Stromal cell of bone marrow (primary cell): ENCODE measurements at places on chromosomes 7 and 10.

DNA sequence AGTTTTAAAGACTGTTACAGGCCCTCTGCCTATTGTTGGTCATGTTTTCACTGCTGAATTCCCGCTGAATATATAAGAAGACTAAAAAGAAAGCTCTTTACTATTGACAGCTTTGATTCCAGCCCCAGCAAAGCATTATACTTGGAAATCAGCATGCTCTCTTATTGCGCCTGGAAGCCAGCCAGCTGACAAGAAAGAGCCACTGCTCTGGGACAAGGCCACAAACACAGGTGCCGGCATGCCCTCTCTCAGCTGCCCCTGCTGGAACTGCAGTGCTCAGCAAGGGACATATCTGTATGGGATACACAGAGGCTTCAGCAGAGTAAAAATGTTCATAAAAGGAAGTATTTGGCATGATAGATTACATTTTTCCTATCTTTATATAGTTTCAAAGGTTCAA is 523.9 kb downstream of the ADRA2A start:
- DNase-seq = no peak

GRCh38 chr10:19629567-19629966 is 186.7 kb upstream of the PLXDC2 start:
- peak; percentile 83 for DNase-seq

GRCh38 chr10:31757386-31757791 is 171.2 kb downstream of the ARHGAP12 start:
- no peak for DNase-seq

DNA sequence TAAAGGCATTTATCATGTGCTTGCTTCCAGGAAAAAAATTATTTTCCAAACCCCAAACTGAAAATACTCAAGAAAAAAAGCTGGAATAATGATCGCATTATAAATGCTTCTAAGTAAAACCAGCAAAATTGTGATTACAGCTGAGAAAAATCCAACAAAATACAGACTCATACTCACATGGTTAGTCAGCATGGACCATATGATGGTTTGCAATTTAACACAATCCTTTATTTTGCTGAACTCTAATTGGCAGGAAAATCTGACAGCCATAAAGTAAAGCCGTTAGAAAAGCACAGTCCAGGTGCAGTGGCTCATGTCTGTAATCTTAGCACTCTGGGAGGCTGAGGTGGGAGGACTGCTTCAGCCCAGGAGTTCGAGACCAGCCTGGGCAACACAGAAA is 59.6 kb downstream of the BRI3 start:
- peak; percentile 72 for DNase-seq

DNA sequence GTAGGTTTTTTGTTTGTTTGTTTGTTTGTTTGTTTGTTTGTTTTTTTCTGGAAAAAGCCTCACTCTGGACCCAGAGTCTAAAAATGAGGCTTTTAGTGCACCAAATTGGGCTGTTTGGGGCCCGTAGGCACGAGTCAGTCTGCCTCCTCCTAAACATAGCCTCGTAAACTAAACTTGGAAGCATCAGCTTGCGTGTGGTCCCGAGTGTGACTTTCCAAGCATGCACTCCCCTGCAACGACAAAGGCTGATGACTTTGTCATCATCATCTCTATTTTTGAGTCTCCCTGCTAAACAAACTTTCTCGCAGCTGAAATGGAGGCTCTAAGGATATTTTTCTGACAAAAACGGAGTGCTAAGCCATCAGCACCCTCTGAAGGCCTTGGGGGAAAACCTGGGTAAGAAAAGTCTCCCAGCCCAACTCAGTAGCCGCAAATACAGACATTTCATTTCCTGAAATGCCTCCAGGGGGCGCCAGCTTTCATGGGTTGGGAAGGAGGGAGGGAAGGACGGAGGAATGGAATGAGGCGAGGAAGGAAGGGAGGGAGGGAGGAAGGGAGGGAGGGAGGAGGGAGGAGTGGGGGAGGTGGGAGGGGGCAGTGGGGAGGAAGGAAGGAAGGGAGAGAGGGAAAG is 245.9 kb downstream of the KCNMA1 start:
- peak; percentile 81 for DNase-seq

GRCh38 chr7:100516135-100516812 is 22.7 kb upstream of the AGFG2 start:
- DNase-seq = peak; percentile 80

DNA sequence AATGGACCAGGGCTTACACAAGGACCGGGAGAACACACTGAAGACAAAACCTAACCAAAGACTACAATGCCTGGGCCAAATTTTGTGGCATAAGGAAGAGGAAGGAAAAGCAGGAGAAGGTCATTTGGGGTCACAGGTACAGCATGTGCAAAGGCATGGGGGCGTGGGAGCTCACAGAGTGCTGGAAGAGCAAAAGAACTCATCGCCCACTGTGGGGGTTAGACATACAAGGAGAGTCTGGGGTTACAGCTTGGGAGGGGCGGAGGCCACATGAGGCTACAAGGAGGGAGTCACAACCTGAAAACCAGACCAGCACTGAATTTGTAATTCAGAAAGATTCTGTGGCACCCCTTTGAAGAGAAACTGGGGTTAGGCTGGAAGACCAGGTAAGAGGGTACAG is 9.7 kb downstream of the PUS7 start:
- no peak for DNase-seq

DNA sequence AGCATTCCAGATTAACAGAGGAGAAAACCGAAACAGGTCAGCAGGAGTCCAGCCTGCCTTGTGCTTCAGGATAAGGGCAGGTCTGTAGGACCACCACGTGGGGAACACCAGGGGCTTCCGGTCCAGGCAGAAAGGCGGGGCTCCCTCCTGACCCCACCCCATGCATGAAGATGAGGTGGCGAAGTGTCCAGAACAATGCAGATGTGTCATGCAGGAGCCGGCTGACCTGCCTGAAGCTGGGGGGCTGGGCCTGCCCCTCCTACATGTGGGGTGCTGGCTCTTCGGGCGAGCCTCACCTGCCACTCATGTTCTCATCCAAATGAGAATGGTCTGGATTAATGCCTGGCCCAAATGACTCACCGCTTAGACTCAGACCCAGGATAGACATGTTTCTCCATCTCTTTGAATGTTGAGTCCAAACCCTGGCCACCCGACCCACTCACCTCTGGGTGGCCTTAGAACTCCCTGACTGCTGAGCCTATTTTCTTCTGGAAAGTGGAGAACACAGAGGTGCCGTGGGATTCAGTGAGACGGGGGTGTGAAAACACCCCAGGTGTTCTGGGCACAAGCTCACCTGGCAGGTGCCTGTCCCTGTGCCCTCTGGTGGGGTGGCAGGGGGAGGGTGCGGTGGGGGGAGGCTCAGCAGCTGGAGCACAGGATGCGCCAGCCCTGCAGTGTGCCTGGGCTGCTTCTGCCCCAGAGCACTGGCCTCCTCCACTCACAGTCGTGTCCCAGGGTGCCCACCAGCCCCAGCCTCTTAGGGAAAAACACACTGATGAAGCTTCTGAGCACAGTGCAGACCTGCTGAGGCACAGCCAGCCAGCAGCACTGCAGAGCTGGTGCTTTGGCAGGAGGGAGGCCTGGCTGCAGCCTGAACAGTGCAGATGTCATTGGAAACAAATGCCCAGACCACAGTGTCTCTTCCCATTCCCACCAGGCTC is 55.2 kb upstream of the GDF10 start:
- no peak for DNase-seq

DNA sequence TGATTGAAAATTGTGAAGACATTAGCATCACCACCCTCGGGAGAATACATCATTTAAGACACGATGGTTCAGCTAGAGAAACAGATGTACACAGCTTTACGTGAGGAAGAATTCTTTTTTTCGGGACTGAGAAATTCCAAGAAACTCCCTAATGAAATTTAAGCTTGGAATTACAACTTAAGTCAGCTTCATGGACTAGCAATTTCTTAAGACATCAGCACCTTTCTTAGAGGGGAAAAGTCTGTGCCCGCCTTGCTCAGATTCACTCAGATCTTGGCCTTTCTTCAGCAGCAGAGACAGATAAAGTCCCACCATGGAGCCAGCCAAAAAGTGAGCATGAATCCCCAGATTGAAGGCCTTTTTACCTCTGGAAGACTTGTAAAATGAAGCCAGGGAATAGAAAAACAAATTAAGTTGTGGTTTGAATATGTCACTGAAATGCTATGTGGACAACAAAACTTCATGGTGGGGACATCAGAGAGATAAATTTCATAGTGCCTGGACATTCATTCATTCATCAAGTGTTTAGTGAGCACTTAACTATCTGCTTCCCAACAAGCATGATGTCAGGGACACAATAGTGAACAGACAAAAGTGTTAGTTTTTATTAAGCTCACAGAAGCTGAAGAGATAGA is 32.1 kb downstream of the PRKG1 start:
- DNase-seq = no peak

GRCh38 chr7:44533301-44534055 is 7.7 kb downstream of the NPC1L1 start:
- peak; percentile 8 for DNase-seq

- DNase-seq = no peak
These were observed 2.6 kb upstream of the PCBD1 start for GRCh38 chr10:70890917-70891431.

- no peak for DNase-seq
These were observed 136.3 kb upstream of the FZD1 start for GRCh38 chr7:91127959-91128358.

DNA sequence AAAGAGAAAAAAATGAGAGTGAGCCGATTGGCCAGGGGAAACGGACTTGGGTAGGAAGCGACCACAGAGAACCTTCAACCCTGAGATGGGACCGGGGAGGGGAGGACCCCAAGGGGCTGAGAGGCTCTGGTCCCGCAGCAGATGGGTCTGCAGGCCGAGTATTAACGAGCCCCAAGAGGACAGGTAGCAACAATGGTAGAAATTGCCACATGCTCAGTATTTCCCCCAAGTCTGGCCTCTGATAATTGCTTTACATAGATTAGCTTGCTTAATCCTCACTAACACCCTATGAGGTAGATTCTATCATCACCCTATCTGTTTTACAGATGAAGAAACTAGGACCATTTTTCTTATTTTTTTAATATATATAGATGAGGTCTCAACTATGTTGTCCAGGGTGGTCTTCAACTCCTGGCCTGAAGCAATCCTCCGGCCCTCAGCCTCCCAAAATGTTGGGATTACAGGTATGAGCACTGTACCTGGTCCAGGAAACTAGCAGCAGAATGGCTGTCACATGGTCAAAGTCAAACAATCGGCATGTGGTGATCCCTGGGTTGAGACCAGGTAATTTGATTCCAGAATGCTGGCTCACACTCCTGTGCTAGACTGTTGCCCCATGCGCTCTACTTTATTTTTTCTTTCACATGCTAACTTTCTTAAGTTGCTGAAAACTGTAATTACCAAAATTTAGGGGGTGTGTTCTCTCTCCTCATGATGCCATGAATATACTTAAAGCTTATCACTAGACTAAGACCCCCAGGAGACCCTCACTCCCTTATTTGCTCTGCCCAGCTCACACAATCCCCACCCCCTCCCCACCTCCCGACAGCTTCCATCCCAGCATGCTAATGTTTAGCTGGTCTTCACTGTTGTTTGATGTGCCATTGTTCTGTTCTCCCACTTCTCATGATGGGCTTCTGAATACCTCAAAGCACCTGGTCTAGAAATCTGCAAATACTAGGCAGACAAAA is 67.9 kb upstream of the AFAP1L2 start:
- no peak for DNase-seq
